ENCODE measurements at places on chromosomes 11 and 22.

GRCh38 chr11:46249938-46250744 is 27.3 kb upstream of the CREB3L1 start:
- no peak for DNase-seq

GRCh38 chr11:99333621-99334020 is 312.9 kb downstream of the CNTN5 start:
- DNase-seq: no peak

- no peak for DNase-seq
These were observed 43.3 kb downstream of the SNX19 start for GRCh38 chr11:130872981-130873380.

- DNase-seq: peak; percentile 65
These were observed 102.7 kb upstream of the SEZ6L start for GRCh38 chr22:26066534-26066933.

GRCh38 chr11:115362997-115363396 is 141.2 kb downstream of the CADM1 start:
- DNase-seq: no peak

DNA sequence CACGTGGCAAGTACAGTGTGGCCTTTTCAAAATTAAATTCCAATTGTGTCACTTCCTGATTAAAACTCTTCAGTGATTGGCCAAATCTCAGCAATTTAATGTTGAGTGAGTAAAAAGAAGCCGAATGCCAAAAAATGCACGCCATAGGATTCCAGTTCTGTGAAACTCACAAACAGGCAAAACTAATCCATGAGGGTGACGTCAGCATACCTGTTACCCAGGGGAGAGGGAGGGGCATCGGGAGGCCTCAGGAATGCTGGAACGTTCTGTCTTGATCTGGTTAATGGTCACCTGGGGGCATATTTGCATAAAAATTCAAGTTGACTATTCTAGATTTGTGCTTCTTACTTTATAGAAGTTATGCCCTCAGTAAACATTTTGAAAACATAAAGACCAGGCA is 39.9 kb upstream of the RAB1B start:
- no peak for DNase-seq

DNA sequence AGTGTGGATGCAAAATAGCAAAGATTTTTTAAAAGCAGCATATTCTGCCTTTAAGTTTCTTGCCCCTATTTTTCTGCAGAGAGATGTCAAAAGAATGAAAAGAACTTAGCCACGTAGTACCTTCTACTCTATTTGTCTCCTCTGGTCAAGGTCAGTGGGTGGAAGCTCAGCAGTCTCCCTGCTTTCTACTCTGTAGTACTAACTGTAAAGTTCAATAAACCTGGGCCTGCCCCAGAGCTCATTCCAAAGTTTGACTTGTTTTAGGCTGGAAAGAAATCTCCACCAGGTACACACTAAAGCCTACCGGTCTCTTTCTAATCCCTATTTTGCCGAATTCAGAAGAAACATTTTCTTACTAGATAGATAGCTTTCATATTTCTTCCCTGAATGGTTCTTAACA is 247.9 kb upstream of the ARHGAP20 start:
- no peak for DNase-seq

DNA sequence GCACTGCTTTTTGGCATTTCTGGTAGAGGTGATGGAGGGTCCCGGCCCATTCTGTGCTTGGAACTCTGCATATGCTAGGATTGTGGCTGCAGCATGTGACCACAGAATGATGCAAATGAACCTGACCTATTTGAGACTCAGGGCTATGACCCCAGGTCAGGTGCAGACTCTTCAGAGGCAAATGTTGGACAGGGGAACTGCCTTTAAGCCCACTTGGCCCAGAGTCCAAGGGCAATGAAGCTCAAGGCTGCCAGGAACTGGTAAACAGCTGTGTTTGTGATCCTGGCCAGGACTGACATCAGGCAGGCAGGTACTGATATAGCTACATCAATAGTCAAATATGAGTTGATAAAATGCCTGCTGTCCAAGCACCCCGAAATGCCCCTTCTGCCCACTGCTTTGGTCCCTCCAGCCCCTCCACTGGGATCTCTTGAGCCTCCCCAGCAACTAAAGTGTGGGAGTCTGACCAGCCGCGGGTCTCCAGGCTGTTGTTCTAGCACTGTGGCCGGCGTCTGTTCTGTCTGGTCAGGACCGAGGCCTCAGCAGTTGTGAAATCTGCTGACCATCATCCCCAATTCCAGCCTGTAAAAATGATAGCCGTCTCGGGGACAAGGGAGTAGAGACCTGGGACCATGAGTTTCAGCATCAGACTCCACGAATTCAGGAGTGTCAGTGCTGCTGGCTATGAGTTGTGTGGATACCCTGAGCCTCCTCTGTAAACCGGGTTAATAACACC is 82.4 kb upstream of the EIF3D start:
- DNase-seq: no peak

GRCh38 chr11:99781074-99781473 is 760.3 kb downstream of the CNTN5 start:
- no peak for DNase-seq

- no peak for DNase-seq
These were observed 40.9 kb upstream of the GGTLC2 start for GRCh38 chr22:22603470-22603947.

DNA sequence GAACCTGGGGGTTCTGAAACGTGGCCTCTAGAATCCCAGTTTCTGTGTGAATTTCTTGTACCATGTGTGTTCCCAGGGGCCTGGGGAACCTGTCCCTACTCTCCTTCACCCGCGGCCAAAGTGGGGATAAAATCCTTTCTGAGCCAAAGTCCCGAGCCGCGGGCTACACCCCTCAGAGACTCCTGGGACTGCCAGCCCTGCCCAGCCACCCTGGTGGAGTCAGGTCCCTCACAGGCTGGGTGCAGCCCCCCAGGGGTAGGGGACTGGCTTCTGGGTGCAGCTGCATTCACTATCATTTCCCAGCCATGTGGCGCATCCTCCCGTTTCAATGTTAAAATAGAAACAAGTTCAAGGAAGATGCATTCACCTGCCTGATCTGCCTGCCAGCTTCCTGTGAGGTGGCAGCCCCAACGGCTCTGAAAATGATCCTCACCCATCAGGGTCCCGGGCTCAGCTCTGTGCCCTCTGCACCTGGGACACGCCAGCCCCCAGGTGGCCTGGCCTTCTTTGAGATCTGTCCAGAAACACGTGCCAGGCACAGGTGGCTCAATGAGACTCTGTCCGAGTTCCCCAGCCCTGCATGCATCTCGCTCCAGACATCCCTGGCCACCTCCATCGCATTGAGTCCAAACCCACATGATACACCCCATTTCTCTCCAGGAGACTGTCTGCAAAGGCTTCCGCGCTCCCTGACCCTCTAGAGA is 338.8 kb downstream of the CTTN start:
- DNase-seq: no peak

- DNase-seq: no peak
These were observed 458.9 kb upstream of the CADM1 start for GRCh38 chr11:115963156-115963555.
